ENCODE measurements at places on chromosomes 5 and 9. TPM values are rescaled to one million over a fixed set of nuclear protein-coding genes. Genes with fewer than 3 reads are reported as not detected.

DNA sequence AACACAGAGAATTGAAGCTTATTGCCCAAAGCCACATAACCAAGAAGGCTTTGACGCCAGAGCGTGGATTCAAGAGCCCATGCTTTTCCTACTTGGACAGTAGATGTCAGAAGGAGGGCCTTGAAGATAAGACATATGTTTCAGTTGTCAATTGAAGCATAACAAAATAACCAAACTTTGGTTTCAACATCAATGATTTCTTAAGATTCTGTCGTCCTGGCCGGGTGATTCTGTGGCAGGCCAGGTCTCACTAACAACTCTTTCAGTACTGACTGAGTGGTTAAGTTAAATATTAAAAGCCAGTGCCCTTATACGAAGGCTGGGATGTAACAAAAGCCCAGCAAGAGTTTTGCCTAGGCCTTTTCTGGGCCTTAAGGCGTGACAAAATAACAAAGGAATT, 94.0 kb downstream of the RCL1 start:
- no peak for DNase-seq

- no peak for DNase-seq
Measured at GRCh38 chr9:27427272-27427643, 96.8 kb upstream of the IFNK start.

GRCh38 chr9:15329539-15330109, 22.6 kb upstream of the TTC39B start:
- no peak for DNase-seq

DNA sequence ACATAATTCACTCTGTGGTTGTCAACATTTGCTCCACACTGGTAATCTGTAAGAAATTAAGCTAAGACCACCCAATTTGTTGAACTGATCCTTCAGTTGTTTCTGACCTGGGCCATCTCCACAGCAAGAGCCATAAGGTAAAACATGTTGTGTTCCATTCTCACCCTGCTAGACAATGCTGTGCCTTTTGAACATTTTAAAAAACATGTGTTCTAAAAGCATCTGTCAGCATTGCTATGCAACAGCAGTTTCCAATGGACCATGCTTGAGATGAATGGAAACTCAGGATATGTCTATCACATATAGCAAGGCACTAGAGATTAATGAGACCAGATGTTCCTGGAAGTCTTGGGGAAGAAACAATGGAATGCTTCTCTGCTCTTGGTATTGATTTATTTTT, 455.1 kb upstream of the RGMB start:
- DNase-seq: no peak

- DNase-seq: no peak
Measured at GRCh38 chr5:171555160-171555559, 135.7 kb downstream of the FGF18 start.

GRCh38 chr5:171808951-171809350, 23.3 kb downstream of the SMIM23 start:
- DNase-seq: no peak

GRCh38 chr9:105116052-105116868, 128.2 kb upstream of the SLC44A1 start:
- peak; percentile 38 for DNase-seq

DNA sequence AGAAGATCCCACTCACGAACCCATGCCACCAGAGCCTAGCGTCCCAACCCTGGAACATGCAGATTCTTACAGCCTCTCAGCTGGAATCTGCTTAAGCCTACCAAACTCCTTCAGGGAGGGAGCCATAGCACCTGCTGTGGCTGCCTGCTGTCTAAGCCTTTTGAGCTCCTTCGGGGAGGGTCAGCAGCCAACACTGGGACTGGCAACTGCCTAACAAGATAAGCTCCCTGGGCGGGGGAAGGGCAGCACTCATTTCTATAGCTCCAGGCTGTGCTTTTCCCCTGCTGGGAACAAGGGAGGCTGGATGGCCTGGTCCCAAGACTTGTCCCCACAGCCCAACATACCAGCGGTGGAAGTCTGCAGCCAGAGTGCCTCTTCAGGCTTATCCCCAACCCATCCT, 199.1 kb upstream of the OR13F1 start:
- DNase-seq: no peak

- DNase-seq: no peak
Measured at GRCh38 chr5:3456121-3456681, 139.4 kb upstream of the IRX1 start.

DNA sequence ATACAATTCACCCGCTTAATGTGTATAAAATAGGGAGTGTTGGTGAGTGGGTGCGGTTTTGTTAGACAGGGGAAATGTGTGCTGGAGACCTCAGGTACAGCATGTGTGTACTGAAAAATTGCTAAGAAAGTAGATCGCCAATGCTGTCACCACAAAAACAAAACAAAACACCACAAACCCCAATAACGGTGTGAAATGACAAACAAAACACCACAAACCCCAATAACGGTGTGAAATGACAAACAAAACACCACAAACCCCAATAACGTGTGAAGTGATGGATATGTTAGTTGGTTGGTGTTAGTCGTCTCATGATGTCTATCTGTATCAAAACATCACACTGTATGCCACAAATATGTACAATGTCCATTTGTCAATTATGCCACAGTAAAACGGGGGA, 14.2 kb upstream of the GFPT2 start:
- DNase-seq: no peak

DNA sequence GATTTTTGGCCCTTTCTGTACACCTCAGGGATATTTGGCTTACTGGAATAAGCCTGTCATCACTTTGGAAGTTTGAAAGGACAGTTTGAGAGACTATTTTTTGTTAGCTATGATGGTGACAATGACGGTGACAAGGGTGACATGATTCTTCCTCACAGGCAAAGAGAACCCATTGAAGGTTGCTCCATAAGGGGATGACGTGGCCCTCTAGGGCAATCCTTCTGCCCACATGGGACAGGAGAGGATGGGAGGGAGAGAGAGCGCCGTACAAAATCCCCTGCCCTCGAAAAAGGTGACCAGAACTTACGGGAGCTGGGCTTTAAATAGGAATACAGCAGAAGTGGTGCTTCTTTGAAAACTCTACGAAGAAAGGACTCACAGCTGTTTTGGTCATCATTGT, 22.6 kb downstream of the HRH2 start:
- DNase-seq: no peak

DNA sequence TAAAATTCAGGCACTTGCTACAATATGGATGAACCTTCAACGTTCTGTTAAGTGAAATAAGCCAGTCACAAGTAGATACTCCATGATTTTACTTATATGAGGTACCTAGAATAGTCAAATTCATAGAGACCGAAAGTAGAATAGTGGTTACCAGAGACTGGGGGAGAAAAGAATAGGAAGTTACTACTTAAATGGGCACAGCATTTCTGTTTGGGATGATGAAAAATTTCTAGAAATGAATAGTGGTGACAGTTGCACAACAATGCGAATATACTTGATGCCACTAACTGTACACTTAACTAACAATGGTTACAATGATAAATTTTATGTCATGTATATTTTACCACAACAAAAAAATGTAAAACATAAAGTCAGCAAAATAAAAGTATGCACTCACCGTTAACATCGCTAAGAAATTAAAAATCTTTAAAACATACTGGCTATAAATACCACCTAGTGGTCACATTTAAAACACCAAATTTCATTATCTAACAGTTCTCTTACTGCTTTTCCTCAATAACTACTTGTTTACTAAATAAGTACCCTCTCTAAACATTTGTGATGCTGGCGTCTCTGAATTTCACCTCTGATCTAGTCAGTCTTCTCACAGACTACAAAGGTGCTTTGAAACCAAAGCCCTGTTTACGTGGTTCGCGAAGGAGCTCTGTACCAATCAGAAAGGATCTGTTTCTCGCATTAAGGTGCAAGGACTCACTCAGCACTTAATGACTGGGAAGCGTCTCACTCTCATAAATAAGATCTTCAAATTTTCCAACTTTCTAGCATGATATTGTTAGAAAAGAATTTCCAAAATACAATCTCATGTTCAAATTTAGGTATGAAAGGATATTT, 22.7 kb downstream of the KIF3A start:
- peak; percentile 11 for DNase-seq

DNA sequence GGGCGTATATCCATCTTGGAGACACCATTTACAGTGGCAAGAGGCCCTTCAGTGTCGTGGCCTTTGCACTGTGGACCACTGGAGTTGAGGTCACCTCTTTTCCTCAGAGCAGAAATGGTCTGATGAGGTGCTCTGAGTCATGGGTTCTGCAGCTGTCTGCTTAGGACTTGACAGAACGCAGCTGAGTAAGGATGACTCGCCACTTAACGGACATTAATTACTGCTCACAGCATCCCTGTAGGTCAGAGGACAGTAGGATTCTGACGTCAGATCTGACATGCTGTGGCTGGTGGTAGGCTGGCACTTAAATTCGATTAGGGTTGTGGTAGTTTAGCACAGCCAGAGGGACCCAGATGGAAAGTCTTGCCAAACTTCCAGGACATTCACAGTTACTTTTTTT, 479.4 kb downstream of the DMAC1 start:
- DNase-seq: no peak

DNA sequence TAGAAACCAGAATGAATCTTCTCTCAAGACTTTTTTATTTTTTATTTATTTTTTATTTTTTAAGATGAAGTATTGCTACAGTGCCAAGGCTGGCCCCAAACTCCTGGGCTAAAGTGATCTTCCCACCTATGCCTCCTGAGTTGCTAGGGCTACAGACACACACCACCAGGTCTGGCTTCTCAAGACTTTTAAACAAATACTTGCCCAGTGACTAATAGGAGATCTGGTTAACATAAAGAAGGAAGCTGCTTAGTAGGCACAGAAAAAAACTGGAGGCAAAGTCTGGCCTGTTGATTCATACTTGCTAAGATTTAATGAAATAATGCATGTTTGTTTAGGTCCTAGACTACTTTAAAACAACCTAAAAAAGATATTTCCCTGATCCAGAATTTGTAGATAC, 43.8 kb downstream of the SLC38A9 start:
- DNase-seq: peak; percentile 59

GRCh38 chr5:61461926-61462325, 129.9 kb downstream of the ZSWIM6 start:
- no peak for DNase-seq

DNA sequence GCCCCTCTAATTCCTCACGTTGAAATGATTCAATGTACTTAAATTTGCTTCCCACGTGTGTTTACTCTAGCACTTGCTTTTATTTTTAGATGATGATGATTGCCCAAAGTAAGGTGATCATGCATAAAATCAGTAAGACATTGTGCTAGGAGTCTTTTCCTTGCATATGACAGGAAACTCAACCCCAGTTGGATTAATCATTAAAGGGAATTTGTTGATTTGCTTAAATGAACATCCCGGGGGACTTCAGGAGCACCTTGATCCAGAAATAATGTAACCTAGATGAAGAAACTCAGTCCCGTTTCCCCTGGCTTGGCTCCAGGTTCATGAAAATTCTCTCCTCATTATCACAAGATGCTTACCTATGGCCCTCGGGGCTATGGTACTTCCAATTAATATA, 106.1 kb upstream of the STC2 start:
- no peak for DNase-seq

DNA sequence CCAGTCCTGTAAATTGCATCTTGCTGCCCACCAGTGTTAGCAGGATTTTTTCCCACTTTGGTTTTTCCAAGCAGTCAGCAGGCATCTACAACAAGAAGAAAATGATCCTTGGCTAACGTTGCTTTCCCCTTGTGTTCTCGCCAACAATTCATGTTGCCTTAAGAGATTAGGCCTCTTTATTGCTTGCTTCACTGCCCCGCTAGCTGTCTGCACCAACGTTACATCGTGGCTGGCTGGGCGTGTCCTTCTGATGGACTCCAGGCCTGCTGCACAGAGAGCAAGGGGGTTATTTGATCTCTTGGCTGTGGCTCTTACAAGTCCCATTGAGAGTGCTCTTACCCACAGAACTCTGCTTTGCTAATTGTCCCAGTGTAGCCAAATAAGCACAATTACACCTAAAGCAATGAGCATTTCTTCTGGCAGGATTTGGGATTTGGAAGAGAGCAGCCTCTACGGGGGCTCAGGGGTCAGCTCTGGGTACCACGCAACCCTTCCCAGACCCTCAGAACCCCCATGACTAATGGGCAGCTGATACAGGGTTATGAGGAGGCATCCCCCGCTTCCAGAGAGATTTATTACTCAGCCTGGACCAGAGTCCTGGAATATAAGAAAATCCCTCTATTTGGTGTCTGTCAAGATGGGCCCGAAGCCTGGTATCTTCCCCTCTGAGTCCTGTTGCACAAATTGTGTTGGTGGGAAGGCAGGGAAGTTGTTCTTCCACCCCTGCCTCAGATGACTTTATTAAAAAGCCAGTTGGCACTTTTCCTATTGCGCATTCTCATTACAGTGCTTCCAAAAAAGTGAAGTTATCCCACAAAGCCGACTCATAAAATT, 17.6 kb downstream of the DCANP1 start:
- peak; percentile 57 for DNase-seq

DNA sequence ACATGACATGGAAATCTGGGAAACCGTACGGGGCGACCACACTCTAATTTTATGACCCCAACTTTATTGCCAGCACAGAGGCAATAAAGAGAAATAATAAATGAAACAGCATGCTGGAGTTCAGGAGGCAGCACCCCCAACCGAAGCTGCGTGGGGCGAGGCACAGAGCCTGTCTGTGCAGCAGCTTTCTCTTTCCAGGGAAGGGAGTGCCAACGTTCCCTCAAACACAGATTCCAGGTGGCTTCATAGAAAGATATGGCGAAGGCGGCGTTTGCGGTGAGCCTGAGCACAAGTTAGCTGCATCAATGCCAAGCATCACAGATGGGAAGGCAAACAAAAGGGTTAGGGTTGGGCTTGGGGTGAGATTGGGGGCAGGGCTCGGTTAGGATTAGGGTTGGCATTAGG, 114.8 kb downstream of the HSD17B3 start:
- peak; percentile 73 for DNase-seq

DNA sequence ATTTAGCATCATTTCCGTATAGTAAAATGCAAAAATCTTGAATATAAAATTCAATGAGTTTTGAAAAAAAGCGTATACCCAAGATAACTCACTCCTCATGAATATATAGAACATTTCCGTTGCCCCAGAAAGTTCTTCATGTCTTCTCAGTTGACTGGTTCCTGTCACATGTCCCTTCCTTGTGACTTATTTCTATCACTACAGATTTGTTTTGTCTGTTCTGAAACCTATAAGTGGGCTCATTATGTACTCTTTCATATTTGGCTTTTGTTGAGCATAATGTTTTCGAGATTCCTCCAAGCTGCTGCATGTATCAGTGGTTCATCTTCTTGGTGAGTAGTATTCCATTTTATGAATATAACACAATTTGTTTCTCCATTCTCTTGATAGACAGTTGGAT, 11.0 kb upstream of the HACD4 start:
- no peak for DNase-seq

TMEM171 gene
- polyA plus RNA-seq: 6.7 TPM

PCDHB3 gene
- 0.15 TPM for polyA plus RNA-seq

CTSV gene
- polyA plus RNA-seq: 6.6 TPM

OMD gene
- polyA plus RNA-seq: 1.2 TPM

UHRF2 gene
- 9.4 TPM for polyA plus RNA-seq

PAEP gene
- polyA plus RNA-seq: not detected

P4HA2 gene
- 21.2 TPM for polyA plus RNA-seq

SPAAR gene
- 0.30 TPM for polyA plus RNA-seq

UGCG gene
- polyA plus RNA-seq: 17.1 TPM

All from stomach (tissue), 19 donors.